CD4-positive, CD25-positive, alpha-beta regulatory T cell (primary cell): ENCODE measurements at places on chromosomes 4 and X. TPM values are rescaled to one million over a fixed set of nuclear protein-coding genes. Genes with fewer than 3 reads are reported as not detected.

- no peaks in the 10 kb centered on the region for H3K36me3 ChIP-seq
- DNase-seq, result no peak
- no peaks in the 10 kb centered on the region for H3K27me3 ChIP-seq
- H3K4me1 ChIP-seq, result no peaks in the 10 kb centered on the region
- no peak overlapping the region for H3K27ac ChIP-seq
- no peak overlapping the region for H3K4me3 ChIP-seq
These were observed 1537.8 kb upstream of the PABPC4L start for GRCh38 chr4:135739354-135739753.

DNA sequence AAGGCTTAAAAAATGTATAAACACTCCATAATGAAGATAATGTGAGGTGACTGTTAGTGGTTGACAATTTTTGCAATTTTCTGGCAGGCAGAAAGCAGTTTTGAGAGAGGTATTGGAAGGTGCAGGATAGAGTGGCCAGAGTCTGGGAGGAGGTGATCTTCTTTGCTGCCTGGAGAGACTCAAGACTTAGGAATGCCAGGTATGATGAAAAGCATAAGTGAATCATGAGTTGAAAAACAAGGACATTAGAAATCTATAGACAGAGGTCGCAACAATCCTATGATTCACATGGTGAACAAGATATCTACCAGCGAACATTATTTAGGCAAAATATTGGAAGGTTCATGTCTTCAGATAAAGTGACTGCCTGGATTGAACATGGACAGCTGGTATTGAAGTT, 118.5 kb downstream of the CFAP299 start:
- no peak for DNase-seq
- no peak overlapping the region for H3K4me3 ChIP-seq
- no peaks in the 10 kb centered on the region for H3K4me1 ChIP-seq

GRCh38 chr4:77251751-77252150, 94.7 kb downstream of the CCNG2 start:
- H3K27ac ChIP-seq, result no peak overlapping the region
- H3K4me1 ChIP-seq, result no peaks in the 10 kb centered on the region
- H3K36me3 ChIP-seq, result no peaks in the 10 kb centered on the region
- H3K4me3 ChIP-seq, result no peak overlapping the region
- H3K27me3 ChIP-seq, result no peaks in the 10 kb centered on the region
- DNase-seq, result no peak

DNA sequence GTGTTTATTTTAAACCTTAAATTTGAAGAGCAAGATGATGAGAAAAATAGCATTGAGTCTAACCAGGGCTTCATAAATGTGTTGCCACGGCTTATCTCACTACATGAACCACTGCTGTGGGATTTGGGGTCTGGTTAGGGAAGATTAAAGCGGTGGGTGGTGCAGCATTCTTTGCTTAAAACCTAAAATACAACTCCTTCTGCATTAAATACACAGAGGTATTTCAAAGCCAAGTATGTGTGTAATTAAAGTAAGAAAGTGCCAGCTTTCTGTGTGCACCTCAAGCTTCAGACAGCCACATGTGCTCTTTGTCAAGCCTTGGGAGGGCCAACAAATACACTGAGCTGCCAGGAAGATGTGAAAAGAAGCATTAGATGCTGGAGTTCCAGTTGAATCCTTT, 128.0 kb downstream of the CPE start:
- H3K4me3 ChIP-seq, result no peak overlapping the region
- no peaks in the 10 kb centered on the region for H3K36me3 ChIP-seq

DNA sequence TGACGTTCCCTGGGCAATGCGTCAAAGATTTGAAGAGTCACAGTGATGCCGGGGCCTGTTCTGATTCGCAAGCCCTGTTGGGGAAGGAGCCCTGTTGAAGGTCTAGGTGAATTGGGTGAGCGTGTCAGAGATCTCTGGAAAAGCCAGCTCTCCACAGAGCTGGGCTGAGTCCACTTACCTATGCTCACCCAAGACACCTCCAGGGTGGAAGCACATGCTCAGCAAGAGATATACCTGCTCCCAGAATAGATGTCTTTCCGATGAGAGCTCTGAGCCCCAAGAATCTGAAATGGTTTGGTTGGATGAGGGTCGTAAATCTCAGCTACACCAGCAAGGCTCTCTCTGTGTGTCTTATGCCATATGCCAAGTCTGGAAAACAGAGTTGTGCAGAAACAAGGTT, 1.7 kb downstream of the GABRQ start:
- no peak overlapping the region for H3K4me3 ChIP-seq
- H3K27me3 ChIP-seq, result no peaks in the 10 kb centered on the region
- H3K36me3 ChIP-seq, result no peaks in the 10 kb centered on the region
- DNase-seq, result no peak
- no peaks in the 10 kb centered on the region for H3K4me1 ChIP-seq
- H3K27ac ChIP-seq, result no peak overlapping the region

DNA sequence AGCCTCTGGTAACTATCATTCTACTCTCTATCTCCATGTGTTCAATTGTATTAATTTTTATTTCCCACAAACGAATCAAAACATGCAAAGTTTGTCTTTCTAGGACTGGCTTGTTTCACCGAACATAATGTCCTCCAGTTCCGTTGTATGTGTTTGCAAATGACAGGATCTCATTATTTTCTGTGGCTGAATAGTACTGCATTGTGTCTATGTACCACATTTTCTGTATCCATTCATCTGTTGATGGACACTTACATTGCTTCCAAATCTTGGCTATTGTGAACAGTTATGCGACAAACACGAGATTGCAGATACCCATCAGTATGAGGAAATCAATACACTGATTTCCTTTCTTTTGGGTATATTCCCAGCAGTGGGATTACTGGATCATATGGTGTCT, 8.4 kb upstream of the LDOC1 start:
- no peaks in the 10 kb centered on the region for H3K4me1 ChIP-seq
- no peak overlapping the region for H3K4me3 ChIP-seq
- no peak for DNase-seq
- H3K36me3 ChIP-seq, result no peaks in the 10 kb centered on the region

DNA sequence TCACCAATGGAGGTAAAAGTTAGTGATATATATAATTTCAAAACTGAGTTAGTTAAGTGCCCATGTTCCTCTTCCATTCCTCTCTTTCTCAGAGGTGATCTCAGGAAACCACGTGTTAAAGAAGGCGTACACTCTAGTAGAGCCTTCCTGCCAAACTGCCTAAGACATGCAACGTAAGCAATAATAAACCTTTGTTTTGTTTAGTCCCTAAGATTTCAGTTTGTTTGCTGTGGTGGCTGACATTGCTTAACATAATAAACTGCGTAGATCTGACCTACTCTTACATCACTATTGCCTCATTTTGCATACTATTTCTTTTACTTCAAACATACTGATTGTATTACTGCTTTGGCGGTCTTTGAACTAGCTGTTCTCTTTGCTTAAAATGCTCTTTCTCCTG, 99.2 kb downstream of the JADE1 start:
- no peak overlapping the region for H3K27ac ChIP-seq
- H3K4me3 ChIP-seq, result no peak overlapping the region
- no peak for DNase-seq
- H3K27me3 ChIP-seq, result no peaks in the 10 kb centered on the region

DNA sequence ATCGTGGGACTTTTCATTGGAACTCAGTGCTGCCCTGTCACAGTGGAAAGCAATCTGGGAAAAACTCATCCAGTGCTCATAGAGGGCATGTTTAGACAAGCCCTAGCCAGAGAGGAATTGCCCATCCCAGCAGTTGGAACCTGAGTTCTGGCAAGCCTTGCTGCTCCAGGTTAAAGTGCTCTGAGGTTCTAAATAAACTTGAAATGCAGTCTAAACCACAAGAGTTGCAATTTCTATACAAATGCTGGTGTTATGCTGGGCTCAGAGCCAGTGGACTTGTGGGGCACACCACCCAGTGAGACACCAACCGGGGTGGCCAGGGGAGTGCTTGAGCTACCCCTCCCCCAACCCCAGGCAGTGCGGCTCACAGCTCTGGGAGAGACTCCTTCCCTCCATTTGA, 142.8 kb upstream of the PPP1R2C start:
- H3K4me1 ChIP-seq, result no peaks in the 10 kb centered on the region
- H3K27me3 ChIP-seq, result no peaks in the 10 kb centered on the region
- H3K4me3 ChIP-seq, result no peak overlapping the region

DNA sequence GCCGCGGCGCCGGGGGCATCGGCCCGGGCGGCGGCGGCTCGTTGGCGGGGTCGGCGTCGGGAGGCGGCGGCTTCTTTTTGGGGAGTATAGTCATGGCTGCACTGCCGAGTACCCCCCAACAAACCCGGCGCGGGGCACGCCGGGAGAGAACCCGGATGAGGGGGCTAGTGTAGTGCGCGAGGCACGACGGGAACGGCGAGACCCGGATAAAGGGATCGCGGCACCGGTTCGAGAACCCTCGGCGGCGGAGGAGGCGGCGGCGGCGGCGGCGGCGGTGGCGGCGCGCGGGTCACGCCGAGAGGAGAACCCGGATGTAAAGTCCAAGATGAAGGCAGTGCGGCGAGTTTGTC, at the start of gene OTUD5:
Gene OTUD5 (minus strand): TSS at position 131 of the 350 bp plus-strand sequence. CDS start 37 bp downstream, at position 94.
- no peaks in the 10 kb centered on the region for H3K27me3 ChIP-seq
- H3K4me3 ChIP-seq, result peak within 1 kb of the TSS; percentile 84
- peaks cover 14% of the 10 kb centered on the region for H3K36me3 ChIP-seq
- H3K27ac ChIP-seq, result peak within 1 kb of the TSS; percentile 99
- DNase-seq, result peak; percentile 73
- H3K4me1 ChIP-seq, result peaks cover 49% of the 10 kb centered on the region

DNA sequence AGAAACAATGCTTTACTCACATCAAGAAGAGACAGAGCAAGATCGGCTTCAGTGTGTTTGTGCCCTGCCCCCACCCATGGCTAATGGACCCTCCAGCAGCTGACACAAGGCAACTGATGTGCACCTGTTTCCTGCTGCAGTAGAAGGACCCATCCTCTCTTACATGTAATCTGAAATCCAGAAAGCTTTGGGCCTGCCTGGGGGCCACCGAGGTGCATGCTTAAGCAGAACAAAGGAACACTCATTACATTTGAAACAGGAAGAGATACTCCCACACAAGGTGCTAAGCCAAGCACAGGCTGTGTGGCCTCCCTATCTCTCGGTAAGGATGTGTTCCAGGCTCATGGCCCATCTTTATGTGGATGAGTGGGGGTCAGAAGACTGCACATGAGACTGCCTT, 338.0 kb downstream of the SPOCK3 start:
- DNase-seq, result no peak
- no peak overlapping the region for H3K4me3 ChIP-seq
- H3K4me1 ChIP-seq, result no peaks in the 10 kb centered on the region
- H3K27me3 ChIP-seq, result no peaks in the 10 kb centered on the region
- H3K36me3 ChIP-seq, result no peaks in the 10 kb centered on the region

GRCh38 chrX:71396576-71396975, 30.4 kb downstream of the TAF1 start:
- DNase-seq, result no peak
- no peak overlapping the region for H3K27ac ChIP-seq
- H3K4me1 ChIP-seq, result no peaks in the 10 kb centered on the region
- H3K27me3 ChIP-seq, result no peaks in the 10 kb centered on the region
- H3K36me3 ChIP-seq, result peaks cover 71% of the 10 kb centered on the region
- H3K4me3 ChIP-seq, result no peak overlapping the region

DNA sequence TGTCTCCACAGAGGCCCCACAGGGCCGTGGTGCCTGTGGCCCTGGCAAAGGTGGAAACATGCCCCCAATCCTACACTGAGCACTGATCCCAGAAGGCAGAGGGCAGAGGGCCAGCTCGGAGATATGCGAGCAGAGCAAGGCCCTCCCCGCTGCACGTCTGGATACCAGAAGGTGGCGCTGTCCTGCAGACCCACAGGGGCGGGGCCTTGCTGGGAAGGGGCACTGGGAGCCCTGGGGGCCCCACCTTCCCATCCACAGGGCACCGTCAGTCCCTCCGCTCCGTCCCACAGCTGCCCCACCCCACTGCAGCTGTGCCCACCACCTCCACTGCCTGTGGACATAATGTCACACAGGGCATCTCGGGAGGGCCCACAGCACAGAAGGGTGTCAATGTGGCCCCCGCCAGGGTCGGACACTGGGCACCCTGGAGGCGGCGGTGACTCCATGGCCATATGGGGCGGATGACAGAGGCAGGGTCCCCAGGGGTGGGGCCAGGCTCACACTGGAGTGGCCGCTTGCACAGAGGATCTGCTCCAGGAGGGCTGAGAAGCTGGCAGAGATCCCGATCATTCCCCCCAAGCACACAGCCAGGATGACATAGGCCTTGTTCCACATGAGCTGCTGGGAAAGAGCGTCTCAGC, 4.8 kb downstream of the SLC49A3 start:
- peaks cover 18% of the 10 kb centered on the region for H3K4me1 ChIP-seq
- H3K27ac ChIP-seq, result no peak overlapping the region
- no peaks in the 10 kb centered on the region for H3K27me3 ChIP-seq
- H3K4me3 ChIP-seq, result no peak overlapping the region
- DNase-seq, result no peak

DNA sequence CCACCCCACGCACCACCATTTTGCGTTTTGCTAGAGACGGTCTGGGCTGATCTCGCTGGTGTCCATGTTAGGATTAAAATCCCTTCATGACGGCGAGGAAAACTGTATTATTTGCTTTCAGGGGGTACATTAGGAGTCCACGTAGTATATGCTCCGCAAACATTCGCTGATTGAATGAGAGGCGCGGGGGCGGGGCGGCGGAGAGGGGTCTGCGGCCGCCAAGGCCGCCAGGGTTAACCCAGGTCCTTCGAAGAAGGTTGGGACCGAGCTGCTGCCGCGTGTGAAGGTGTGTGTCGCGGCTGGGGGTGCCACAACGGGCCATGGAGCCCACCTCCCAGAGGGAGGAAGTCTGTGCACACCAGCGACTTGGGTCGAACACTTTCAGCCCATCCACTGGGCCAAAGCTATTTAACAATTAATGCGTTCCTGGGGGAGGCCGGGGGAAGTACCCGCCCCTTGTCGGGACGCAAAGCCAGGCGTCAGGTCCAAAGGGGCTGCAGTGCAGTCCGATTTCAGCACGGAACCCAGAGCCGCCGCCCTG, 6.4 kb upstream of the PITX2 start:
- no peak overlapping the region for H3K27ac ChIP-seq
- H3K4me3 ChIP-seq, result no peak overlapping the region
- no peaks in the 10 kb centered on the region for H3K36me3 ChIP-seq
- peaks cover 46% of the 10 kb centered on the region for H3K27me3 ChIP-seq
- peaks cover 8% of the 10 kb centered on the region for H3K4me1 ChIP-seq

DNA sequence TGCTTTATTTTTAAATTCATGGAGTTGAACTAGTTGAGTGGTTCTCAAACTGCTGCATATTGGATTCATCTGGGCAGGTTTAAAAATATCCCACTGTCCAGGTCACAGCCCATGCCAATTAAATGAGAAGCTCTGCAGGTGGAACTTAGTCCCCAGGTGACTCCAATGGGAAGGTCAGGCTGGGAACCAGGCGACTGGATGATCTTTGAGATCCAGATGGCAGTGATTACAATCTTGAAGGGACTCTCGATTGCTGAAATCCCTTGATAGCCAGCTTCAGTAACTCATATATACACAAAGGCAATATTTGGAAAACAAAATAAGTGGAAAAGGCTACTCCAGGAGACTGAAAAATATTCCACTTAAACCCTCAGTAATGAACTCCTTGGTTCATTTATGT, 8.1 kb downstream of the ADH1A start:
- no peak for DNase-seq
- H3K36me3 ChIP-seq, result no peaks in the 10 kb centered on the region
- peaks cover 2% of the 10 kb centered on the region for H3K27me3 ChIP-seq
- no peaks in the 10 kb centered on the region for H3K4me1 ChIP-seq
- no peak overlapping the region for H3K4me3 ChIP-seq
- H3K27ac ChIP-seq, result no peak overlapping the region

GCNA gene
- total RNA-seq, result 3.7 TPM

ALAS2 gene
- not detected for total RNA-seq

CHRNA9 gene
- not detected for total RNA-seq

NWD2 gene
- total RNA-seq, result not detected

SLC6A14 gene
- total RNA-seq, result not detected

HTRA3 gene
- total RNA-seq, result not detected

ENAM gene
- not detected for total RNA-seq

SMIM10L2A gene
- total RNA-seq, result 0.42 TPM

TLR3 gene
- total RNA-seq, result 0.47 TPM

DCAF4L1 gene
- total RNA-seq, result 0.44 TPM
